ENCODE measurements at places on chromosomes 7 and 10.

GRCh38 chr10:116772909-116773705 lies 30.7 kb upstream of the HSPA12A start:
- DNase-seq, result no peak

DNA sequence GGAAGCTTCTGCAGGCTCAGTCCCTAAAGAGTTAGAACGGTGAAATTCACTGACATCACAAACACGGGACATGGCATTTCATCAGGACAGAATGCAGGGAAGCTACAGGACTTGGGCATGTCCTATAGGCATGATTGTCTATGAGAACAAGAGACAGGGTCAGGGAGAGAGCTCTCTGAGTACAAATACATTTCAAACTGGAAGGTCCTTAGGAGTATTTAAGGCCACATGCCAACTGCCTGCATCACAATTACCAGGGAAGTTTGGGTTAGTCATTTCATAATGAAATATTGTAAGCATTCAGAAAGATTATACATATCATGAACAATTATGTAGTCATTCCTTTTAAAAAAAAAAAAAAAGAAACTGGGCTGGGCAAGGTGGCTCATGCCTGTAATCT lies 71.3 kb downstream of the CREB3L2 start:
- peak; percentile 94 for DNase-seq

DNA sequence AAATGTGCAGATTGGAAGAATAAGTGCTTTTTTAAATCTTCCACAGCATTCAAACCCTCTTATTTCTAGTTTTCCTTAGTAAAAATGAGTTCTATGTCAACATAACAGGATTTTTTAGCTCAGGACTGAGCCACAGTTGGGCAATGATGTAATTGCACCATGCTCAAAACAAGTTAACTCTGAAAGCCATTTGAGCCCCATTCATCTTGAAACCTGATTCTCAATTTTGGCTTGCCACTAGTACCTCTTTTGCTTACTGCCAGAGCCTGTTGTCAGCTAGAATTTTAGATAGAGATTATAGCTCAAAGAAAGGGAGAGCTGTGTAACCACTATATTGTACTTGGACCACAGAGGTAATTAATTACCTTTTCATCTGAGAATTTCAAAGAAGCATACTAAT lies 1028.5 kb upstream of the PHF14 start:
- no peak for DNase-seq

GRCh38 chr7:36942541-36942940 lies 218.2 kb upstream of the AOAH start:
- DNase-seq, result no peak

DNA sequence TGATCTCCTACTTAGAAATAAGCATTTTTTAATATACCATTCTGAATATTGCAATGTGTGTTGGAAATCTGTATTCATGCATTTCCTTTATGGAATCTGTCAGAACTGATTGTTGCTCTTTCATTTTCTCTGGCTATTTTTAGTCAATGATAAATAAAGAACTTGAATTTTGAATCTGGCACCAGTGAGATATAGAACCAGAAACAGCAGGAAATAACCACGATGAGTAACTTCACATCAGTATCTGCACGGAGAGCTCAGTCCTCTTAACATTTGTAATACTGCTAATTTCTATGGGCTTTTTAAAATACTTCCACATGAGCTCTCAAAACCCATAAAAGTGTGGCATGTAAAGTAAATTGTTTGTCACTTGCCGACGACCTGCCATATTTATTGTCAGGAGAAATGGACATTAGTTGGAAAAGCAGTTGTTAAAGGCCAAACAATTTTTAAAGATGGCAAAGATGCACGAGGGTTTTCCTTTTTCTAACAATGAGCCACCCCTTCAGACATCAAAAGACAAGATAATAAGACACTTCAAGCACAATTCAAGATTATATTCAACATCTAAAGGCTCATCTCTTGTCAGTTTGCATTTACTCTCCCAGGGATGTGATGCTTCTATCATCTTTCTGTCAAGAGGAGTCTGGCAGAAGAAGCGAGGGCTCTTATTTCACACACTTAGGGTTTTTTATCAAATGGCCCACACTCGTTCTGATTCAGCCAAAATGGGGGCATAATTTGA lies 118.3 kb downstream of the POU6F2 start:
- DNase-seq, result peak; percentile 19

DNA sequence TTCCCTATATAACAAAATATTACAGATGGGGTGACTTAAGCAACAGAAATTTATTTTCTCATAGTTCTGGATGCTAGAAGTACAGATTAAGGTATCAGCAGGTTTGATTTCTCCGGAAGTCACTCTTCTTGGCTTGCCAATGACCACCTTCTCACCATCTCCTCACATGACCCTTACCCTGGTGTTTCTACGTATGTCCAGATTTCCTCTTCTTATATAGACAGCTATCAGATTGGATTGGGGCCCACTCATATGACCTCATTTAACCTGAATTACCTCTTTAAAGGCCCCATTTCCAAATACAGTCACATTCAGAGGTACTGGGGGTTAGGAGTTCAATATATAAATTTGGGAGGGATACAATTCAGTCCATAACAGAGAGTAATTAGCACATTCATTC lies 17.0 kb upstream of the RAPGEF5 start:
- DNase-seq, result no peak

DNA sequence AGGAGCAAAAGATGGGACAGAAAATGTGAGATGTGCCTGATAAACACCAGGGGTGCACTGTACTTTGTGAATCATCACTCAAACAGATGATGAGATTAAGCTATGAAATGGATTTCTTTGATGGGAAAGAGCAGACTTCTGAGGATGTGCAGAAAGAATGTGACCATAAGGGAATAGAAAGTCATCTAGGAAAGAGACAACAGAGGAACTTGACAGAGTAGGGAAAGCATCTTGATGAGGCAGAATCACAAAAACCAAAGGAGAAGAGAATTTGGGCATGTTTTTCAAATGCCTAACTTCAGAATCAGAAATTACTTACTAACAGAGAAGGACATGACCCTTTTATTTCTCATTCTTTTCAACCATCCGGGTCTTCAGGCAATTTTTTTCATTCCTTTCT lies 82.4 kb upstream of the LRRTM3 start:
- DNase-seq, result peak; percentile 81

- DNase-seq, result no peak
Observed at GRCh38 chr10:116126954-116127695, 145.9 kb downstream of the GFRA1 start.

DNA sequence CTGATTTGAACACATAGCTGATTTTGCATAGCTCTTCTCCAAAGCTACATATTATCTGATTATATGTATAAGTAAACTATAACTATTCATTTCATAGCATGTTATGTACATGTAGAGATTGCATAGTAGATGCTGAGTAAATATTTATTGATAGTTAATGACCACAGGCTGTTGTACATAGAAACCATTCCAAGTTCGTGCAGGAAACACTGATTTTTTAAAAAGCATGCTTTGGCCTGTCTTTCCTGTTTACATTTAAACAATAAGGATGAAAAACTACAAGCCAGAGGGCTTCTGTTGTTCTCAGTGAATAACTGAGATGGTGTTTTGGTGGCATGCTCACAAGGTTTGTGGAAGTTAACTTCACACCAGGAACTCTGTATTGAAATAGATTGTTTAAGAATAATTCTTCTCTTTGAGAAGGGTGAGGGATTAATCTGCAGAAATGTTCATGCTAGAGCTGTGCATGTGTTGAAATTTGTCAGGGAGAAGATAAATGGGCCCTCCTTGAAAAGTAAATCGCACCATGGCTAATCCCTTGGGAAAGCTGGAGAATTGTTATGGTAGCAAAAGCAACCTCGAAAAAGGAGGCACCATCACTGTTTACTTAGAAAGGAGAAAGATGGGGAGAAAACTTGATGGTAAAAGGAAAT lies 120.2 kb upstream of the SP8 start:
- DNase-seq, result no peak

DNA sequence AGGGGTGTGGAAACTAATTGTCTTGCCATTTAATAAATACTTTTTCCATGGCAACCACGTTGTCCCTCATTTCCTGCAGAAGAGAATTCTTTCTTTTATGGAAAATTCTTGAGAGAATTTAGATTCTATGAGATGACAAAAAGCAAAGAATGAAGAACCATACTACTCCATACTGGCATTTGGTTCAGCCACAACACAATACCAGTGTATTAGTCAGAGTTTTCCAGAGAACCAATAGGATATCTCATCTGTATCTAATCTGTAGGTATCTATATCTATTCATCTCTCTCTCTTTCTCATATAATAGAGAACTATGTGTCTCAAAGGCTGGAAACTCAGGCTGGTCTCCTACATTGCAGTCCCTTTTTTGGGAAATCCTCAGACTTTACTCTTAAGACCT lies 44.6 kb upstream of the NAMPT start:
- DNase-seq, result peak; percentile 43

- no peak for DNase-seq
Observed at GRCh38 chr10:30510932-30511700, 77.1 kb downstream of the MAP3K8 start.

DNA sequence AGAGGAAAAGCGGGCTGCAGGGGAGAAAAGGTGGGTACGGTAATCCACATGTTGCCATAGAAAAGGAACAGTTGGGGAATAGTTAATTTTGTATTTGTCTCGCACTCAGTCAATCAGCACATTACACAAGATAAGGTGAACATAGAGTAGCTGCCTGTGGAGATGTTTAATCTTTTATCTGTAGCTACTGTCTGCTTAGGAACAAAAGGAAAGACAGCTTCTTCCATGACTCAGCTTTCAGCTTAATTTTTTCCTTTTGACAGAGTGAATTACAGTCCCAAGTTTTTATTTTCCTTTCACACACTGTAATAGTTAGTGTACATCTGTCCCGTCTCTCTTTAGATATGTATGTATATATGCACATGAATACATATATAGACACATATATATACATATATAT lies 39.3 kb upstream of the PODXL start:
- no peak for DNase-seq

- DNase-seq, result no peak
Observed at GRCh38 chr7:153951316-153951715, 100.9 kb upstream of the DPP6 start.

DNA sequence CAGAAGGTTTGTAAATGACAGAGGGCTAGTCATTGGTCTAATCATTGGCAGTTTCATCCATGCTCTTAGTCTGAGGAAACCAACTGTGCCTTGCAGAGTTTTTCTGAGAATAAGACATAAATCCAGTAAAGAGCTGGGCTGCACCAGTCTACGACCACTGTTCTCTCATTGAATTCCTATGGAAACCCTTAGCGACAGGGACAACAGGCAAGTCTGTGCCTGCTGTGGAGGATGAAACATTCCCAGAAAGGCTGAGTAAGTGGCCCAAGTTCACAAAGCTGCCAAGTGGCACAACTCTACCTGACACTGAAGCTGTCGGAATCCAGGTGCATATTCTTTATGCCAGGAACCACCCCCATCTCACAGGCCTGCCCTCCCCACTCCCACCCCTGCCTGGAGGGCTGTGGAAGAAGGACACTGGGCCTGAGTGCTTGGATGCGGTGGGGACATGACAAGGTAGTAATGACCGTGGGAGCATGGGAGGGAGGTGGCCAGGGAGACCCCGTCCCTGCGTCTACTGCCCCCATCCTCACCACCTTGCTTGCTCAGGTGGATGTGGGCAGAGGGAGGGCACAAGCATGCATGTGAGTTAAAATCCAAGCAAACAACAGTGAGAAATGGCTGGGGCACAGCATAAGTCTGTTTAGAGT lies 58.0 kb downstream of the VSTM4 start:
- DNase-seq, result no peak

- peak; percentile 16 for DNase-seq
Observed at GRCh38 chr10:95560278-95561176, 644 bp downstream of the SORBS1 start.

Measured in fibroblast of skin of right biceps (primary cell).